ENCODE measurements at places on chromosomes 2 and 18.

- peak; percentile 98 for DNase-seq
Observed at GRCh38 chr18:6741232-6741663, 11.7 kb downstream of the ARHGAP28 start.

DNA sequence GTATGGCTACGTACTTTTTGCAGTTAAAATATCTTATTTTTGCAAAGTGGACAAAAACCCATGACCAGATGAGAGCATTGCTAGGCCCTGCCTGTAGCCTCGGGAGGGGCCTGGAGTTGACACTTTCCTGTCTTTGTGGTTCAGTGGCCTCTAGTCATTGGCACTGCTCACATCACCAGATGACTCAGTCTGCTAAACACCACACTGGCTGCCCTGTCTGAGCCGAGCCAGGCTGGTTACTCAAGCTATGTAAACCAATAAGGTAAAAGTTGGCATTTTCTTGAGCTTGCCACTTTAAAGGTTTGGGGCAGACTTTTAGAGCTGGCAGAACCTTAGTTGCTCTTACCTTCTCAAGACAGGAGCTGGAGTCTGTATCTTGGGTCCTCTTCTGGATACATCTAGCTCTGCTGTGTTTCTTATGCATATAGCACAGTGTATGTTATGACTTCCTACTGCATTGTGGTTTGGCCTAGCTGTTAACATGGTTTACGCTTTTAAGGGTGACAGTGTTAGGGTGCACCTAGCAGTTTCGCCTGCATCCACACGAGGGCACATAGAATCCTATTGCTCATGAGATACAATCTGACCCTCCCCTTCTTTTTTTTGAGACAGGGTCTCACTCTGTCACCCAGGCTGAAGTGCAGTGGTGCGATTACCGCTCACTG, 76.4 kb downstream of the AP1S3 start:
- peak; percentile 78 for DNase-seq

- DNase-seq = no peak
Observed at GRCh38 chr2:22694856-22695255, 690.1 kb upstream of the KLHL29 start.

- DNase-seq = no peak
Observed at GRCh38 chr2:171432969-171433762, 624 bp downstream of the METTL8 start.

DNA sequence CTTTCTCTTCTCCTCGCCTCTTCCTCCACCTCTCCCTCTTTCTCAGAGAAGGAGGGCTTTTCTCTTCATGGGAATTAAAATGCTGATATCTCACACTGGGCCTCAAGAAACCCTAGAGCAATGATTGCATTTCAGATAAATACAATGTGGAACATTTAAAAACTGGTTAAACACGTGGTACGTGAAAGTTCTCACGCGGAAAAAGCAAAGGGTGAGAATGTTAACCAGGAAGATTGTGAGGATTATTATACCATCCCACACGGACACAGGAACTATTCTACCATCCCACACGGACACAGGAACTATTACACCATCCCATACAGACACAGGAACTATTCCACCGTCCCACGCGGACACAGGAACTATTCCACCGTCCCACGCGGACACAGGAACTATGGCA, 182.4 kb downstream of the TMEM18 start:
- no peak for DNase-seq

DNA sequence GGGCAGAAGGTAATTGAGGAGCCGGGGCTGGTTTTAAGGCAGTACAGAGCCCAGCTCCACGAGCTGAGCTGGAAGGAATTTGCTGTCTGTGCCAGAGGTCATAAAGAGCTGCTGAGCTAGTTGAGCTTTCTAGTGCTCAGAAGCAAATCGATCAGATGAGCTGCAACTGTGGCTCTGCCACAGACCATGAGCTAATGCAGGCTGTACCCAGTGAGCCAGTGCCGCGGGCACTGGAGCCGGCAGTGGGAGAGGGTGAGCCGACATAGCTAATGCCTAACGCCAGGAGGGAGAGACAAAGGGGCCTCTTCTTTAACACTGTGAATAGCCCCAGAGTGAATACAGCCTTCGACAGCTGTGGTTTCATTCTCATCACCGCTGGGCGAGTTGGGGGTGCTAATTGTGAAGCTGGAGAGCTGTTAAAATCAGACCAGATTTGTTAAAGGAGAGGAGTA, 410.1 kb upstream of the TCF4 start:
- peak; percentile 52 for DNase-seq

DNA sequence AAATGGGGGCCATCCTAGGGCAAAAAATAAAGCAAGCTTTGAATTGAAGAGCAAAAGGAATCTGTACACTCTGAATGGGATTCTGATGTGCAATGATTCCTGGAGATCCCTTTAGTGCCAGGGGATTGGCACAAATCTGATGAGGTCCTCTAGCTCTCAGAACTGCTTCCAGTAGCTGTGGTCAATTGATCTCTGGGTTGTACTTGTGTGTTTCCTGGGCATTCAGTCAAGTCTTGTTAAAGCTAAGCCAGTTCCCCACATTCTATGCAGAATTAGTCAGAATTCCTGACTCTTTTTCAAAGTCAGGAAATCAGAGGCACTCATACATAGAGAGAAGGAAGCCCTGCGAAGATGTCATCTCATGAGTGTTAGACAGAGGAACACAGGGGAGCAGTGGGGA, 161.3 kb downstream of the DNER start:
- no peak for DNase-seq

DNA sequence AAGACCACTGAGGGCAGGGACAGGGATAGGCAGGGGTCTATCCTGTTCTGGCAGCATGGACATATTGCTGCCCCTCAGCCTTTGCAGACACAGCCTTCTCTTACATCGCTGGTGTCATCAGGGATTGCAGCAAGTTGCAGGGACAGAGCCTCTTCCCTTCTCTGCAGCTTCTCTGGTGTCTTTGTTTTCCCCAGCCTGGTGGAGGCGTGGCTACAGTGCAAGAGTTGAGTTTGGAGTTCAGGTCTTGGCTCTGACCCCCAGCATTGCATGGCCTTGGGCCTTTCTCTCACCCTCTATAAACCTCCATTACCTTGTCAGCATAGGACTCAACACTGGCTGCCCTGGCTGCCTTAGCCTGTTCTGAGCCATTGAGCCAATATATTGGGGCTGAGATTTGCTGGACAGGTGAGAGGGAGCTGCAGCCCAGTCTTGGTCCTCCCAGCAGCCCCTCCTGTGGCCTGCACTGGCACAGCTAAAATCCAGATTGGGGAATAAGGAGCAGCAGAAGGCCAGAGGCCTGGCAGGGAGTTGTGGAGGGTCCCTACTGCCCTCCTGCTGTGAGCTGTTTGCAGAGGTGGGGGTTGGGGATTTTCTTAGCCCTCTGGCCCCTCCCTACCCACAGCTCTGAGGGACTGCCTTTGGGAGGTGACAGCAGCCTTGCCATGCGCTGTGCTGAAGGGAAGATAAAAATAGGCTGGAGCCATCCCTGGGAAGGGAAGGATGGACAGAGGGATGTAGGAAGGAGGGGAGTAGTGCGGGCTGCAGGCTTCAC, 22.8 kb downstream of the EHD3 start:
- no peak for DNase-seq

GRCh38 chr18:49739275-49739674, 74.1 kb downstream of the ACAA2 start:
- DNase-seq = no peak

GRCh38 chr2:43171789-43172188, 54.6 kb downstream of the ZFP36L2 start:
- no peak for DNase-seq

DNA sequence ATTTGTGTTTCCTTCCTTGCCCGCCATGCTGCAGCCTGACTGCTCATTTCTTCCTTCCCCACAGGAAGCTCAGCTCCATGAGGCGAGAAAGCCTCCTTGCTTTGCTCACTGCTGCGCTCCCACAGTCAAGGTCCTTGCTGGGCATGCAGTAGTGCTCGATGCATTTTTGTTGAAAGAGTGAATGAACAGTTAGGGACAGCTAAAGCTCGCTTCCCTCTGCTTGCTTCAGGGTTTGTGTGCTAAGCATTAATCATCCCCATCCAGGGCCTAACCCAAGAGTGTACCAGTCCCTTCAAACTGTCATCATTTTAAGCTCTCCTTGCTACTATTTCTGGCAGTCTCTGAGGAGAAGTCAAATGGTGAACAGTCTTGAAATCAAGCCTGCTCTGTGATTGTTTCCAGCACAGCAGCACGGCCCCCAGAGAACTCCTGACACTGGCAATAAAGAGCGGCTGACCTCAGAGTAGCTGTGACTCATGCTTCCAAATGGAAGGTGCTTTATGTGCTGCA, 171.7 kb upstream of the SOX11 start:
- DNase-seq = peak; percentile 4
